Sigmoid colon (tissue), 7 donors: ENCODE measurements at places on chromosomes 3 and 15. TPM values are rescaled to one million over a fixed set of nuclear protein-coding genes. Genes with fewer than 3 reads are reported as not detected.

The IL12A gene
- polyA plus RNA-seq, result 0.79 TPM

The CDCP1 gene
- 35.2 TPM for polyA plus RNA-seq

The LDHAL6B gene
- polyA plus RNA-seq, result not detected

The ZNF770 gene
- polyA plus RNA-seq, result 6.2 TPM

The UBA5 gene
- polyA plus RNA-seq, result 16.8 TPM

The ARL6 gene
- polyA plus RNA-seq, result 0.69 TPM

The MRPL46 gene
- 45.8 TPM for polyA plus RNA-seq

The CRABP1 gene
- polyA plus RNA-seq, result not detected

The LINS1 gene
- 13.7 TPM for polyA plus RNA-seq

The CADM2 gene
- 1.2 TPM for polyA plus RNA-seq

The PLAAT1 gene
- not detected for polyA plus RNA-seq
